ENCODE measurements at places on chromosomes 4 and X. TPM values are rescaled to one million over a fixed set of nuclear protein-coding genes. Genes with fewer than 3 reads are reported as not detected.

The SLC2A9 gene
- 0.72 TPM for total RNA-seq

The AREG gene
- not detected for total RNA-seq

The PHOX2B gene
- not detected for total RNA-seq

The RAI2 gene
- 0.87 TPM for total RNA-seq

GRCh38 chrX:16771483-16772398 lies 14.5 kb upstream of the TXLNG start:
- no peaks in the 10 kb centered on the region for H3K27me3 ChIP-seq
- no peak for DNase-seq
- peak overlapping the region; percentile 83 for H3K27ac ChIP-seq

GRCh38 chrX:2391869-2392606 lies 108.7 kb downstream of the DHRSX start:
- no peaks in the 10 kb centered on the region for H3K27me3 ChIP-seq
- H3K4me1 ChIP-seq = peaks cover 19% of the 10 kb centered on the region
- peaks cover 19% of the 10 kb centered on the region for H3K36me3 ChIP-seq
- H3K4me3 ChIP-seq = no peak overlapping the region
- H3K27ac ChIP-seq = peak overlapping the region; percentile 80

DNA sequence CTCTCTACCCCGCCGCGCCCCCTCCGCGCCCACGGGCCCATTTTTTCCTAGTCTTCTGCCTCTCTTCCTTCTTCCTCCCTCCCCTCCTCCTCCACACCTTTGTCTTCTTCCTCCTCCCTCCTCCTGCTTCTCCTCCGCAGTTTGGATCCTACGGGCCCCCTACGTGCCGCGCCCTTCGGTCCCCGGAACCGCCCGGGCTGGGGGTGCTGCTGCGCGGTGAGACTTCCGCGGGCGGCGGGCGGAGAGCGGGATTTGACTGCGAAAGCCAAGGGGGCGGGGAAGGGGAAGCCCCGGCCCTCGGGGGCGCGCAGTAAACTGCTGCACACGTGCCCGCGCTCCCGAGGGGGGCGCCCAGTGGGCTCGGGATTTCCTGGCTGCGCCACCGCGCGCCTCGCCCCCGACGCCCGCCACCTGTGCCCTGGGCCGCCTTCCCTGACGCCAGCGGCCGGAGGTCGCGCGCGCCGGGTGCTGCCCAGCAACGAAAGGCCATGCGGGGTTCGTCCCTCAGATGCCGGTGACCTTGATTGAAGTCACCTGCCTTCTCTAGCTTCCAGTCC lies 3.3 kb upstream of the NKX3-2 start:
- peaks cover 31% of the 10 kb centered on the region for H3K4me1 ChIP-seq
- no peak overlapping the region for H3K27ac ChIP-seq
- H3K4me3 ChIP-seq = peak overlapping the region; percentile 65
- DNase-seq = no peak
- peaks cover 43% of the 10 kb centered on the region for H3K27me3 ChIP-seq
- peaks cover 5% of the 10 kb centered on the region for H3K36me3 ChIP-seq

The EMCN gene
- total RNA-seq = not detected

GRCh38 chr4:160887668-160888067 lies 1276.1 kb downstream of the FSTL5 start:
- no peaks in the 10 kb centered on the region for H3K4me1 ChIP-seq
- H3K4me3 ChIP-seq = no peak overlapping the region
- H3K27ac ChIP-seq = no peak overlapping the region
- H3K36me3 ChIP-seq = no peaks in the 10 kb centered on the region
- peaks cover 2% of the 10 kb centered on the region for H3K27me3 ChIP-seq
- DNase-seq = no peak

The PACRGL gene
- total RNA-seq = 20.0 TPM

DNA sequence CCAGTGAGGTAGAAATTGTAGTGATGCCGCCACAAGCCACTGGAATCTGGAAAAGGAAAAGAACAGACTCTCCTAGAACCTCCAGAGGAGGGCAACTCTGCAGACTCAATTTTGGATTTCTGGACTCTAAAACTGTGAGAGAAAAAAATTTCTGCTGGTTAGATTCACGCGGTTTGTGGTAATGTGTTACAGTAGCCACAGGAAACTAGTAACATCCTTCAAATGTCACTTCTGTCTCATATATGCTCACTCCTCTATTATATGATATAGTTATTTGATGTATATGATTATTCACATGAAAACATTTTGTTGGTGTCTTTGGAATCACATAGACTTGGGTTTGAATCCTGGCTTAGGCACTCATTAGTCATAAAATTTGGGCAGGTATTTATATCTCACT lies 18.8 kb downstream of the LDOC1 start:
- no peak for DNase-seq
- no peaks in the 10 kb centered on the region for H3K36me3 ChIP-seq
- H3K4me3 ChIP-seq = no peak overlapping the region
- H3K27ac ChIP-seq = no peak overlapping the region
